ENCODE measurements at places on chromosomes 4 and X.

DNA sequence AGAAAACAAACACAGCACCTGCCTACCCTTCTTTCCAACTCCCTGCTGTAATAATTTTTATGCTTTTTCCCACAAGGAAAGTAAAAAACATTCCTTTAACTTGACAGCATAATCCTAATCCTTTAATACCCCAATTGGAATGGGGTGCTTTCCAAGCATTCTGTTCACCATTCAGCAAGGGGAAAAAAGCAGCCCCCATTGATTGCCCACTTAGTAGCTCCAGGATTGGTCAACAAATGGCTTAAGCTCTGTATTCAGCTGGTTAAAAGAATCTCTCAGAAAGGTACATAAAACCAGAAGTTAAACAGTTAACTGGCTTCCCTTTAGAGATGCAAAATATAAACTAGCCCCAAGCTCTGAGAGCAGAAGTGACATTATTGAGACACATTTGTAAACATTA, 194.8 kb upstream of the ATOH1 start:
- no peak for DNase-seq

DNA sequence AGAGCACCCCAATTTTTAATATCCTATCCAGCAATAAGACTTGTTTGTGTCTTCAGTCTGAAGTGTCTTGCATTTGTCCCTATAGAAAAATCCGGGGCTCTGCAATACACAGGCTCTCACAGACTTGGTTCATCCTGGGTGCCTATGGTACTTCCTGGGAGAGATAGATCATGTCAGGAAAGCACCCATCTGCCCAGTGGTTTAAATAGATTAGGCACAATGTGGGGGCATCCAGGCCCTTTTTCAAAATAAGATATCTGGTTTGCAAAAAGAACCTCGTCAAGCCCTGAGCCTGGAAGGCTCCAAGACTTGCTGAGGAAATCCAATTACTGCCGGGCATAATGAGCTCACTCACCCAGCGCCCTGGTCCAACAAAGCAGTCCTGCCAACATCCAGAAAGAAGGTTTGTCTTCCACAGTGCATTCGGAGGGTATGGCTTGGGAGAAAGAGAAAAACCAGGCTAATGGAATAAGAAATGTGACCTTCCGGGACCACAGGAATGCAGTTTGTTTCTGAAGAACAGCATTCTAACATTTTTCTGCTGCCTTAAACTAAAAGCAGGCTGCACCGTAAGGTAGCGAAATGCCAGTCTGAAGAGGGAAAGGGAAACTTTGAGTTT, 11.6 kb downstream of the JAKMIP1 start:
- DNase-seq = no peak

DNA sequence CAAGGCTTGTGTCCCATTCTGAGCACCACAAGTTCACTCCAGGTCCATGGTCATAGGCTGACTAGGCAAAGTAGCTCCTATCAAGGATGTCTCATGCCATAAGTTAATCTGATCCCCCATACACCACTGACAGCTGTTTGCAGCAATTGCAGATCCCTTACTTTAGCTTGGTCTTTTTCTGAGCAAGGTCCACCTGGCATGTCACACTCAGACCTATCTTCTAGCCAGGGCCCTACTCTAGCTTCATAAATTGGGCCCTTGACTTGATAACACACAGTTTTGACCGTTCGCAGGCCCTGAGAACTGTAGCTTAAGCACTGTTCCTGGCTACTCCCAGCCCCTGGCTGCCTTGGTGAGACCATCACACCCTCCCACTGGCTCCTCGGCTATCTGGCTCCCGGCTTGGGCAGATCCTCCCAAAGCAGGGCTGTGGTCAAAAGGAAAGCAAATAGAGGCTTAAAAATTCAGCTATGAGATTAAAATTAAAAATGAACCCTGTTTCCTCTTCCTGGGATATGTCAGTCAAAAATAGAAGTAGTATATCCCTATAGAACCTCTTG, 427.4 kb downstream of the RAB28 start:
- DNase-seq = no peak

GRCh38 chrX:15813416-15813815, 23.1 kb downstream of the ZRSR2 start:
- DNase-seq = no peak

DNA sequence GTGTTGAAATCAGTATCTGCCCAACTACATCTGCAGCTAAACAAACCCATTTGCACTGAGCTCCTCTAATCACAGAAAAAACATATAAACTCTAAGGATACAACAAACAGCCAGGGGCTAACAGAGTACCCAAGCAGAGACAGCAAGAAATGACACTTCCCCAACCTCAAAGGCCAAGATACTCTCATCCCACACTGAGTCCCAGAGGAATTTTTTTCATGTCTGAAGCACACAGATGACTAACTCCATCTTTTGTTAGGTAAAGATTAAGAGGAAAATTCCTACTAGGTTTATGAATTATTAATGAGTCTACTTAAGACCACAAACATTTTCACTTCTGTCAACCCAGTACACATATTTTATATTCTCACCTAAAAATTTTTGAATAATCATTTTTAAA, 31.6 kb downstream of the SEPSECS start:
- DNase-seq = no peak

DNA sequence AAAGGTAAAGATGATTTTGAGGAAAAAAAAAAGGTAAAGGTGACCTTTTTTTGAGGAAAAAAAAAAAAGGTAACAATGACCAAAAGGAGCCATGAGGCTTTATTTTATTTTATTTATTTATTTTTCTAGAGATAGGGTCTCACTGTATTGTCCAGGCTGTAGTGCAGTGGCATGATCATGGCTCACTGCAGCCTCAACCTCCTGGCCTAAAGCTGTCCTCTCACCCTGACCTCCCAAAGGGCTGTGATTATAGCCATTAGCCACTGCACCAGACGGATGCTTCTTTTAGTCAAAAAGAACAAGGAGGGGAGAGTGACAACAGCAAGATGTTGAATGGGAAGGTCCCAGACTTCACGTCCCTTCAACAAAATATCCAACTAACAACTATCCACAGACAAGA, 30.4 kb downstream of the LRIT3 start:
- no peak for DNase-seq

DNA sequence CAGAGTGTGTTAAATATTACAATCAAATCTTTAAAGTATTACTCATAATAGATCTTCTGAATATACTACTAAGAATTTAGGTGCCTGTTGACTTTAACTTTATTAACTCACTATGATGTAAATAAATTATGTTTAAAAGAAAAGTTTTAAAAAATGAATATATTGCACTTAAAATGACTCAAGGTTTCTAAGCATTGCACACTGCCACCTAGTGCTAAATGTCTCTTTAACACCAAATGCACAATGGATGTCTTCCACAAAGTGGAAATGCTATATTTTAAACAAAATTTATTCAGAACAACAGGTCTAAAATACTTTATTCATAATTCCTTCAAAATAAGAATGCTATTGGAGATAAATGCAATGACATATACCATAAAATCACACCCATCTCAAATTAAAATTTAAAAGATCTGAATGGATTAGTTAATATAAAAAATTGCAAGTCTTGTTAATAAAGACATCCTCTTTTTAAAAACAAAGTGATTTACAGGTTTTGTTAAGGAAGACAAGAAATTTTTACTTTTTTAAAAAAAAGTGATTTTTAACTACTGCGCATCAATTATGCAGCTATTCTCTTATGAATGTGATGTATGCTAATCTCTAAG, 5.5 kb downstream of the INPP4B start:
- no peak for DNase-seq

GRCh38 chr4:59904331-59904730, 1295.8 kb upstream of the ADGRL3 start:
- DNase-seq = no peak

DNA sequence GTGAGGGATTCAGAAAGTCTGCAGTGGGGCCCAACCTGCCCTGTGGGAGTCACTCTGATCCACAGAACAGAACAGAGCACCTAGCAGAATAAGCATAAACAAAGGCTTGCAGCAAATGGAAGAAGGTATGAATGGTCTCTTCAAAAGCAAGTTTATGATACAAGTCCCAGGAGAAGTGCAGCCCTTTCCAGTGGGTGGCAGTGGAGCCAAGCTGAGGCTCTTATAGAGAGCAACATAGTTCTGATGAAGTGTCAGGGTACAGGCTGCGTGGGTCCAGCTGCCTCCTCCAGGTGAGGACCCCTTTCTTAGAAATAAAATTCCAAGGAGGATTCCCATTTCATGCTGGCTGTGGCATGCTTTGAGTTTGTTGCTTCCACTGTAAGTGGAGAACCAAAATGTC, 88.8 kb upstream of the PAK3 start:
- DNase-seq = no peak

DNA sequence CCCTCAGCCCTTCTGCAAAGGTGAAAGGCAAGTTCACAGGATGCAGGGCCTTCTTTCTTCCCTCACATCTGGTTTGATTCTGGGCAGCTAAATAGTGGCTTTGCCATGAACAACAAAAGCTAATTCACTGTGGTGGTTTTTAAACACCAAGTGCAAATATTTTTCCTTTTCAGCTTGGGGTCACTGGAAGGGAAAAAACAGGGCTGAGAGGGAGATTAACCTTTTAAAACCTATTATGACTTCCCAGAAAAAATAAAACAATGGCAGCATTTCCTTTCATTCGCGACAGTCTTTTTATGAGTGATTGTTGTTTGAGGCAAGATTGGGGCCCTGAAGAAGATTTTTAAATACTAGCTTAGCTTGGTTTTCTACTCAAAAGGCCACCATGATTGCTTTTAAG, 103.7 kb upstream of the SCML1 start:
- no peak for DNase-seq
